ENCODE measurements at places on chromosomes 1 and 21.
A peak's percentile ranks its signal among the peaks of the same experiment; 100 is the strongest.

GRCh38 chr1:27646676-27647075, 11.7 kb upstream of the FGR start:
- no peak for DNase-seq

GRCh38 chr1:14970115-14970798, 183.3 kb upstream of the TMEM51 start:
- DNase-seq: peak; percentile 36

GRCh38 chr21:42308914-42309752, 6.1 kb downstream of the TFF3 start:
- no peak for DNase-seq

DNA sequence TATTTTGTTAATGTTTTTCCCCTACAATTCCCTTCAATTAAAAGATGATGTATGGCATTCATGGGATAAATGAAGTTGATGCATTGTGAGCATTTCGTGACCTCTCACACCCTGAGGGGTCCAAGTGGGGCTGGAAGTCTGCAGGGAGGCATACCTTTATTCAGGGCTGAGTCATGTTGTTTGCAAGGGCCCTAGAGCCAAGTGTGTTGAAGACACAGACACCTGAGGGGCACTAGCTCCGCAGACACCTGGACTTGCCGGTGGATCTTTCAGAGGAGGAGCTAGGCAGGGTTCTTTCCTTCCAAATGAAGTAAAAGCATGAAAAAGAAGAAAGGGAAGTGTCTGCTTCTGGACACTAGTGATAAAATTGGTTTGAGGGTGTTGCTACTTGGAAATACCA, 57.0 kb upstream of the RGS7 start:
- no peak for DNase-seq

- DNase-seq: no peak
Measured at GRCh38 chr1:29368936-29369932, 132.9 kb downstream of the PTPRU start.

GRCh38 chr1:186828611-186829454, at the start of gene PLA2G4A:
TSS of gene PLA2G4A (plus strand) at chr1:186828949. CDS start at chr1:186854355, 25,406 bp downstream.
- DNase-seq: peak; percentile 12

GRCh38 chr1:36135796-36136195, 10.8 kb upstream of the COL8A2 start:
- DNase-seq: no peak

- DNase-seq: peak; percentile 11
Measured at GRCh38 chr1:192805832-192806323, 3.0 kb upstream of the RGS2 start.

- DNase-seq: no peak
Measured at GRCh38 chr21:14836950-14837349, 227.8 kb downstream of the NRIP1 start.

DNA sequence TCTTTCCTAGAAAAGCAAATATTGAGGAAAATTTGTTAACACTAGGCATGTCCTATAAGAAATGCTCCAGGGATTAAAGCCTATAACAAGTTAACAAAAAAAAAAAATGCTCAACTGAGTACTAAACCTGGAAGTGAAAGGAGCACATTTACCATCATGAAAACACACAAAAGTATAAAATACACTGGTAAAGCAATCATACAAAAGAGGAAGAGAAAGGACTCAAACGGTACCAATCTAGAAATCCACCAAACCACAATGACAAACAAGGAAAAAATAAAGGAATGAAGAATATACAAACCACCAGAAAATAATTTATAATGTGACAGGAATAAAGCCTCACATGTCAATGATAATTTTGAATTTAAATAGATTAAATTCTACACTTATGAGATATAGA, 21.2 kb downstream of the CD1E start:
- DNase-seq: no peak

Data from activated naive CD4-positive, alpha-beta T cell treated with anti-CD3 and anti-CD28 coated beads for 36 hours (primary cell).